ENCODE measurements at places on chromosomes 3 and 15. TPM values are rescaled to one million over a fixed set of nuclear protein-coding genes. Genes with fewer than 3 reads are reported as not detected.

The SECISBP2L gene
- polyA plus RNA-seq, result 54.1 TPM

The CLRN1 gene
- not detected for polyA plus RNA-seq

The KLHL40 gene
- polyA plus RNA-seq, result not detected

The FAM174B gene
- 40.1 TPM for polyA plus RNA-seq

The RNU5B-1 gene
- not detected for polyA plus RNA-seq

The PDIA5 gene
- polyA plus RNA-seq, result 27.0 TPM

The ENTPD3 gene
- polyA plus RNA-seq, result 2.4 TPM

The DPH3 gene
- polyA plus RNA-seq, result 22.7 TPM

The CADM2 gene
- 0.69 TPM for polyA plus RNA-seq

The AHSG gene
- 0.26 TPM for polyA plus RNA-seq

The ACTC1 gene
- 1.6 TPM for polyA plus RNA-seq

The UQCC5 gene
- polyA plus RNA-seq, result 23.4 TPM

The TUSC7 gene
- polyA plus RNA-seq, result not detected

The DZIP3 gene
- 21.5 TPM for polyA plus RNA-seq

The MST1R gene
- polyA plus RNA-seq, result 1.3 TPM

The MAP1A gene
- 8.7 TPM for polyA plus RNA-seq

The DLL4 gene
- polyA plus RNA-seq, result 8.3 TPM

The RGMA gene
- polyA plus RNA-seq, result 7.2 TPM

The ONECUT1 gene
- polyA plus RNA-seq, result 0.29 TPM

The SCAMP5 gene
- 19.3 TPM for polyA plus RNA-seq

The FAIM gene
- polyA plus RNA-seq, result 30.1 TPM

The VILL gene
- 16.3 TPM for polyA plus RNA-seq
